ENCODE measurements at places on chromosomes 13 and 19.

GRCh38 chr13:46088821-46089562, 15.8 kb downstream of the CPB2 start:
- no peak for DNase-seq

DNA sequence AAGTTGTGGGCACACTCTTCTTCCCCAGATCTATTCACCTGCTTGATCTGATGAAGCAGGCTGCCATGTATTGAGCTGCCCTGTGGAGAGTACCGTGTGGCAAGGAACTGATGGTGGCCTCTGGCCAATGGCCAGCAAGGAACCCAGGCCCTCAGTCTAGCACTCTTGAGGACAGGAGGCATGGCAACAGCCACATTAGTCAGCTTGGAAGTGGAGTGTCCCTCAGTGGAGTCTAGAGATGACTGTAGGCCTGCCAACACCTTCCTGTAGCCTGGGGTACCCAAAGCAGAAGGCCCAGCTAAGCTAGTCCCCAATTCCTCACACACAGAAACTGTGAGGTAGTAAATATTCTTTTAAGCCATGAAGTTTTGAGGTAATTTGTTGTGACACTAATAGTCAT, 412.5 kb downstream of the DACH1 start:
- DNase-seq, result no peak

- DNase-seq, result peak; percentile 46
Observed at GRCh38 chr19:17450264-17451075, 2.0 kb upstream of the TMEM221 start.

GRCh38 chr19:5703819-5704818, 14.0 kb downstream of the RPL36 start:
- DNase-seq, result no peak

DNA sequence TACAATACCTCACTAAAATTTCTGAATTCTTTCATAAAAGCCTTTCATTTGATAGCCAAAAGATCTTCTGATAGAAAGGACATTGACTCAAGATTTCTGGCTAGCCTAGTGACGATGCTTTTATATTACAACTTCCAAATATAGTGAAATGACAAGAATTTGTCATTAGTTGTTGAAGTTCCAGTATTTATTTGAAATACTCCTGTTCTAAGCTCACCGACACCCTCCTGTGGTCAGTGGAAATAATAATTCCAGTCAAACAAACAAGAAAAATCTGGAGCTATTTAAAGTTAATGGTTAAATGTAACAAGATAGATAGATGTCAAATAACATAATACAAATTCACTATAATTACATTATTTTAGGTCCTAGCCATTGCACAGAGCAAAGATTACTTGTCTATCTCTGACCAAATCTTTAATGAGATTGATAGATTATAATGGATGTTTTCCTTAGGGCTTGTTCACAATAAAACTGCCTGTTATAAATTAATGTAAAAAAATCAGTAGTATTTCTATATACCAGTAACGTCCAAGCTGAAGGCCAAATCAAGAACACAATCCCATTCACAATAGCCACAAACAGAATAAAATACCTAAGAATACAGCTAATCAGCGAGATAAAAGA, 195.5 kb downstream of the RGCC start:
- DNase-seq, result peak; percentile 61

- peak; percentile 13 for DNase-seq
Observed at GRCh38 chr19:51565583-51565982, 5.5 kb upstream of the ZNF175 start.

GRCh38 chr19:13149628-13150186, 468 bp downstream of the STX10 start:
- peak; percentile 53 for DNase-seq

All from myocyte (in vitro differentiated cells).